ENCODE measurements at places on chromosomes 3 and 15.

- DNase-seq: no peak
Observed at GRCh38 chr3:95711789-95712188, 1102.6 kb upstream of the EPHA6 start.

DNA sequence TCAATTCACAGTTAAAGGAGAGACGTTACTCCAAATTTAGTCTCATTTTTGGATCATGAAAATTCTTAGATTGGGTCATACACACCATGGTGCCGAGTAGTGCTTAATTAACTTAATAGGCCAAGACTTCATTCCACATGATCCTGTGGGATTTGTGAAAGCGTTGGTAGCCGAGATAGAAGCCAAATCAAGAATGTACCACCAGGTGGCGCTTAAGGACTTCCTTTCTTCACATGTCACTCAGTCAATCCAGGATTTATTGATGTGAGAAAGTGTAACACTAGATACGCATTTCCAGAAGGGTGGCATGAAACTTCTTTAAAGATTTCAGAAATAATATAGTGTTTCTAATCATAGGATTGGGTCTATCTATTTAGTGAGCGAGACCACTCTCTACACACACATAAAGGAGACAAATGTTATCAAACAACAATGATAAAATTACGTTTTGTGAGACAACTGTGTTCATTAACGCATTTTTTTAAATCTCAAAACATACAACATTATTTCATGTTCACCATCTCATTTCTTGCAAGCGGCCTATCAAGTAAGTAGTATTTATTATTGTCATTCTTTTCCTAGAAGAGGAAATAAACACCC lies 436.1 kb downstream of the CHL1 start:
- DNase-seq: peak; percentile 9

GRCh38 chr3:183255348-183255730 lies 2.3 kb downstream of the B3GNT5 start:
- DNase-seq: no peak

GRCh38 chr3:156728267-156728985 lies 54.0 kb downstream of the TIPARP start:
- no peak for DNase-seq

DNA sequence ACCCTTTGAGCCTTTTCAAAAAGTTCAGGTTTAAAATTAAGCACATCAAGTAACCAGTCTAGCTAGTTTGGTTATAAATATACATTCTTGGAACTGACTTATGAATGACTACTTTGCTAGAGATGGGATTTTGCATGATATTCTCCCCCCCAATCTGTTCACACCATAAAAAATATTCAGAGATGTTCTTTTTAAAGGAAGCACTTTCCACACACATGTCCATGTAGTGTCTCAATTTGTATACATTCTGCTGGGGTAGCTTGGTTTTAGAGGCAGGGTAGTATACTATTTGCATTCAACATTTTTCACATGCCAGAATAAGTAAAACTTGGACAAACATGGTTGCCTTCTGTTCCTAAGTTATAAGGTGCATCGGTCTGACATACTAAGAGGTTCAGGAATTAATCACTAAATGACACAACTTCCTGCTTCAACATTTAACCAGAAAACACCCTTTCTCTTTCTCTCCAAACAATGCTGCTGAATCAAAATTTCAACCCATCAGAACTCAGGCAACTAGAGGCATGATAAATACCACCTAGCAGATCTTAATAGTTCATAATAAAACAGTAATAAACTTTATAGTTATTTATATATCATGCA lies 57.0 kb downstream of the SUMF1 start:
- DNase-seq: no peak

- no peak for DNase-seq
Observed at GRCh38 chr3:114451051-114451451, 157.2 kb downstream of the TIGIT start.

All from NCI-H524 treated with DMSO at 0.1 percent for 48 hours (cell line).